AG20443 (cell line): ENCODE measurements at places on chromosomes 2 and 18.

GRCh38 chr2:85215448-85216401 is 82.5 kb downstream of the TCF7L1 start:
- DNase-seq = peak; percentile 81

GRCh38 chr18:48665654-48666053 is 126.8 kb downstream of the CTIF start:
- no peak for DNase-seq

DNA sequence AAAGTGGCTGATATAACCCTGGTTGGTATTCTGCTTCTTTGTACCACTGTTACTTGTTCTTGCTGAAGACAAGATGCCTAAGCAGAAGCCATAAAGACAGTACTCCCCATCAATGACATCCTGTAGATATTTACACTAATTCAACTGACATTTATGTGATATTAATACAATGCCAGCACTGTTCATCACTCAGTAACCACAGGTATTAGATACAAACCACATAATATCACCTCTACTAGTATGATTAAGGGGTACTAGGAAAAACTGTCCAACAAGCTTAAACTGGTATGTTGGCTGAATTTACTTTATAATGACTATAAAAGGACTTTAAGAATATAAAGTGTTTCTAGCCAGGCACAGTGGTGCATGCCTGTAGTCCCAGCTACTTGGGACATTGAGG is 65.8 kb downstream of the RTN4 start:
- no peak for DNase-seq

DNA sequence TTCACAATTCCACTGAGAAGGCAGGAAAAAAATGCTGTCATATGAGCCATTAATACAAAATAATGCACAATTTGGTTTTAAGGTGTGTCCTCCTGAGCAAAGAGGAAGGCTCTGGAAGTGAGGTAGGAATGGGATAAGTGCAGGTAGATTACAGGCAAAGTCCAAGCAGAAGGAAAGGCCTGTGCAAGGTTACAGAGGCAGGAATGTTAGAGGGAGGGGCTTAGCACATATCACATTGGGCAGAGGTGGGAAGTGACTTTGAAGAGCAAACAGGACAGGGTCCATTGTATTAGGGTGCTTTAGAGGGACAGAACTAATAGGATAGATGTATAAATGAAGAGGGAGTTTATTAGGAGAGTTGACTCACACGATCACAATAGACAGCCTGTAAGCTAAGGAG is 14.7 kb upstream of the CLIP4 start:
- no peak for DNase-seq

DNA sequence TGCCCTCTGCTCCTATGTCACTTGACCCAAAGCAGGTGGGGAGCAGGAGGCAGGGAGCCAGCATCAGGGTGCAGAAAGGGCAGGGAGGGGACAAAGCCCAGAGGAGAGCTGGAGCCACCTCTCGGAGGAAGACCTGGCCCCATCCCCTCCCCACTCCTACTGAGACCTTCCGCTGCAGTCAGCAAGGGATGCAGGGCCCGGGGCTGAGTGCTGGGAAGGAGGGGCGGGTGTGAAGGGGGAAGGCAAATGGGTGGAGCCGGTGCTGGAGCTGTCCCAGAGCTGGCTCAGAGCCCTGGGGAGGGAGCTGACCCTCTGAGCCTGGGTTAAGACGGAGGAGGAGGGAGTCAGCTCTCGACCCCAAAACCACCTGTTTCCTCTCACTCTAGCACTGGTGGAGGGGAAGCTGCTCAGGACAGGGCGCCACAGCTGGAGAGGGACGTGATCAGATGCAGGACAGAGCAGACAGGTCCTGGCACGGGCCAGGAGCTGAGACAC is 33.8 kb downstream of the HS1BP3 start:
- DNase-seq = no peak

GRCh38 chr2:104872866-104873688 is 19.2 kb downstream of the POU3F3 start:
- peak; percentile 88 for DNase-seq

DNA sequence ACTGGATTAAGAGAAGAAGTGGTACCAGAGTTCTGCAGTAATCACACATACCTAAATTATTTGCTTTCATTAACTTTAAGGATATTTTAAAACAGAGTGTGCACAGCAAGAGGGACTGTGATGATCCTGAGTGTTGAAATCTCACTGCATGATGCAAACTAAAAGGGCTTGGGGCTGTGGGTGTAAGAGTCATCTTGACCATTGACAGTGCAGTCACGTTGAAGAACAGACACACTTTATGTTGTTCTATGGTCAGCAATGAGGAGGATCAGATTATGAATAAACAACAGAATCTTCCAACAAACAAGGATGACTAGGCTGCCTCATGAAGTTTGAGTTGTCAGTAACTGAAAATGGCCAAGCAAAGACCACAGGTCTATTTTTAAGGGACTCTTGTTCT is 87.2 kb upstream of the GALNT5 start:
- DNase-seq = peak; percentile 14

DNA sequence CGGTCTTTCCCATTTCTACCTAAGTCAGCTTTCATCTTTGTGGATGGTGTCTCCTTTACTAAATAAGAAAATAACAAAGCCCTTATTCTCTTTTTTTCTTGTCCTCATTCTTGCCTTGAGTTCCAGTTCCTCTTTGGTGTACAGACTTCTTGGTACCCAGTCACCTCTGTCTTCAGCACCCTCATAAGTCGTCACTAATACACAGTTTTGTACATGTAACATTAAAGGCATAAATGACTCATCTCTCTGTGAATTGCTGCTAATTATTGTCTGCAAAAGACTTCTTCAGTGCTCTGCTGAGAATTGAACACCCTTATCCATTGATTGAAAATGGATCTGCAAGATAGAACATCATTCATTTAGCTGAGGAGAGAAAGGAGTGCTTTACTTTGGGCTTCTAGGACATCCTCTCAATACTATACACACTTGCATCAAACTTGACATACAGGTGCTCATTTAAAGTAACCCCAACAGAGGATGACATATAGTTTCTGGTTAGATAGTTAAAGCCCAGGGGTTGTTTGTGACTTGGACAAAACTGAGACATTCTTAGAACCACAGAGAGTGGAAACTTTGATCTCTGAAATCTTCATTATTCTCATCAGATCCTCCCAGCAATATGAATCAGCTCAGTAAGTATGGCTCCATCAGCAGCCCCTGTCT is 97.0 kb downstream of the XRCC5 start:
- no peak for DNase-seq

- DNase-seq = no peak
These were observed 29.7 kb downstream of the NAB1 start for GRCh38 chr2:190678444-190679162.

DNA sequence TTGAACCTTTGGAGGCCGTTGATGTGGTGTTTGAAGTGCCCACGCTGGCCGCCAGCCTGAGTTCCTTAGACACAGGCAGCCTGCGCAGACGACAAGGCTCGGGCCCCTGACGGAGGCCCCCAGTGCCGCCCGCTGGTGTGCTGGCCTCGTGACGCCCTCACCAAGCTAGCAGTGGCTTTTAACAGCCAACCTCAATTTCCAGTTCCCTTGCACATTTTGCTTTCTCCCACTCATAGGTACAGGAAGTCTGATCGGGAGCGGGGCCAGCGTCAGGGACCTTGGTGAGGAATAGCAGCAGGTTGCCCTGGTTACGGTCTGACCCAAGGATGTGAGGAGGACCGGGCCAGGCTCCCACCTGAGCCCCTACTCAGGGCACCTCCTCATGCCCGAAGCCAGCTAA is 207.6 kb upstream of the RAB12 start:
- DNase-seq = no peak

GRCh38 chr2:104864280-104865095 is 10.6 kb downstream of the POU3F3 start:
- DNase-seq = no peak

DNA sequence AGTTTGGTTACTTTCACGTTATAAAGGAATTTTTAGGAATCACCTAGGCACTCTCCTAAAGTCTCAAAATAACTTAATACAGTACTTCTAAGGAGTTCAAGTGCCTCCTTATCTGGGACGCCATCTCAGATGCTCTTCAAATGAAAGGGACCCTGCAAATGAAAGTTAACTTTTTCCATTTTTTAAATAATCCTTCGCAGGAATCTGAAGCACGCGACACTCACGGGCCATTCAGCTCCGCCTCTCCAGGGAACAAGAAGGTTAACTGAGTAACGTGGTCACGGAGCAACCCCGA is 537 bp upstream of the ZC3H15 start:
- no peak for DNase-seq

GRCh38 chr18:63707816-63708215 is 5.1 kb downstream of the SERPINB11 start:
- DNase-seq = no peak

GRCh38 chr2:175730050-175730449 is 272.0 kb downstream of the LNPK start:
- no peak for DNase-seq

GRCh38 chr18:45169610-45170009 is 445.7 kb upstream of the SLC14A2 start:
- DNase-seq = peak; percentile 68

DNA sequence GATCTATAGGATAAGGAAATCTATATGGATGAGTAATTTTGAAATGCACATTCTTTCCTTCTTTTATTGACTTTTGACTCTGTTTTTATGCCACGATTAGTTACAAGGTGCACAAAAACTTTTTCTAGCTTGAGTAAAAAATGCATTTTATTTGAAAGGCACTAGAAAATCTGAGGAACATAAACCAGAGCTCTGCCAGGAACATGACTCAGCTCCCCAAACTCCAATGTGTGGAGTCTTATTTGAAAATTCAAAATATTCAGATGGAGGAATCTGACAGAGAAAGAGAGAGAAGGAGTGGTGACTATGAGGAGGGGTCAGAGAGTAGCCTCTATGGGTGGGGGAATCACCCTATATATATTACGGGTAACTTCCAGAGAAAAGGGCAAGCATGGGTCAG is 231.0 kb downstream of the DCC start:
- no peak for DNase-seq

- DNase-seq = no peak
These were observed 110.9 kb downstream of the METTL8 start for GRCh38 chr2:171322928-171323327.

GRCh38 chr18:63040788-63041410 is 278.7 kb downstream of the BCL2 start:
- no peak for DNase-seq
